ENCODE measurements at places on chromosomes 11 and 22.

GRCh38 chr11:119816660-119817059 is 87.7 kb upstream of the NECTIN1 start:
- DNase-seq, result no peak

DNA sequence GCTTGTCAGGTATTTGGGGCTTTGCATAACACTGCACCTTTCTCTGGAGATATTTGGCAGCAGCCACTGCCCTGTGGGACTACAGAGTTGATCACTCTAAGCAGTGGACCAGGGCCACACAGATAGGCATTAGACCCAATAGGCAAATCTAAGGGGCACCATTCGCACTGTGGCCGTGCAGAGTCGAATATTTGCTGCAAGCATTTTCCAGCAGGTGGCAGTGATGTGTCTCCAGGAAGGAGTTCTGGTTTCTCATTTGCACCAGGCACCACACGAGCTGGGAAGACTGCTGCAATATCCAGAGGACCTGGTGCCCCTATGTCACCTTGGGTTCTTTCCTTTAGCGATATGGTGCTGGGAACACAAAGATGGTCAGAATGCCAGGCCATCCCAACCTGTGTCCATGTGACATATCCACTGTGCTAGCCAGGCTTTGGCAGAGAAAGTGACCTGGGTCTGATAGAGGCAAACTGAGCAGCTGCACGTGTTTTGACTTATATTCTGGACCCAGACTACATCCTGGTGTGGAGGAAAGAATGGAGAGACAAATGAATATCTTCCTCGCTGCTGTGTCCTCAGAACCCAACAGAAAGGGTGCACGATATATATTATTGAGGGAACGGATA is 318.7 kb downstream of the BUD13 start:
- no peak for DNase-seq

GRCh38 chr11:2730272-2731129 is 30.7 kb upstream of the KCNQ1OT1 start:
- no peak for DNase-seq

- no peak for DNase-seq
Measured at GRCh38 chr11:34788642-34789041, 127.5 kb downstream of the APIP start.

GRCh38 chr11:72750556-72751115 is 1.6 kb downstream of the ARAP1 start:
- DNase-seq, result no peak

DNA sequence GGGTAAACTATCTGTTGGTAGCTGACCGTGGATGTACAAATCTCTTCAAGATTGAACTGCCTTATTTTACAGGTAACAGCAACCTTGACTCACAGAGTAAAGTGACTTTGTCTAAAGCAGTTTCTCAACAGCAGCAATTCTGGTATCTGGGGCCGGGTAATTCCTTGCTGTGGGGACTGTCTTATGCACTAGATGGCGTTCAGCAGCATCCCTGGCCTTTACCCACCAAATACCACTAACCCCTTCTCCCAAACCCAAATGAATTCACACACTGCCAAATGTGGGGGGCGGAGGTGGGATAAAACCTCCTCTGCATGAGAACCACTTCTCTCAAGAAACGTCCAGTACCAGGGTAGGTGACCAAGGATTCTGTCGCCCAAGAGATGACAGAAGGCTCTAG is 1.7 kb upstream of the INCENP start:
- DNase-seq, result no peak

GRCh38 chr11:12288212-12288930 is 89.0 kb upstream of the PARVA start:
- peak; percentile 86 for DNase-seq
